ENCODE measurements at places on chromosomes 11 and 22.

- no peak for DNase-seq
Observed at GRCh38 chr22:37907036-37907954, 1.2 kb downstream of the MICALL1 start.

DNA sequence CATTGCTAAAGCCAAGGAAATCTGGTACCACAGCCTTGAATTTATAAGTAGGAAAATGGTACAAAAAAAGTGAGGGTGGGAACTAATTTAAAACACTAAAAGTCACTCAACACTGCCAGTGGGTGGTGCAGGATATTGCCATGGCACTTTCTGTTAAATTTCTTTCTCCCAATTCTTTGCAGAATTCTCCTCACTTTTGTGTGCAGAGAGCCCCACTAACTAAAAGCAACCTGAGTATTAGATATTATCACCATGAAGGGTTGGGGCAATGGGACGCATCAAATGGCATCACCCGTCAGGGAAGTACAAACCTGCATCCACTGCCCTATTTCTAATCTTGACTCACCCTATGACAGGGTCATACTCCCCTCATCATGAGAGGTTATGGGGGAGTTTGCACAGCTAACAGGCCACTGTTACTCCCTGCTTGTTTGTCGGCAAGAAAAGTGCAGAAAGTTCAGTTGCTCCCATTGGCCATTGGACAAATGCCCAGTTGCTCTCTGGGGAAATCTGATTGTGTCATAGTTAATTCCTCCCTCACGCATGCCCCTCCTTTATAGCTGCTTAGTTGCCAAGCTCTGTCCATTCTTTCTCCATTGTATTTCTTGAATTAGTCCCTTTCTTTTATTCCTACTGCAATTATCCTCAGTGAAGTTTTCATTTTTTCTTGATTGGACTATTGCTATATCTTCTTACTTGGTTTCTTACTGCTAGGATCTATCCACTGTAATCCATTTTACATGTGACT is 93.8 kb upstream of the BLID start:
- DNase-seq, result no peak

DNA sequence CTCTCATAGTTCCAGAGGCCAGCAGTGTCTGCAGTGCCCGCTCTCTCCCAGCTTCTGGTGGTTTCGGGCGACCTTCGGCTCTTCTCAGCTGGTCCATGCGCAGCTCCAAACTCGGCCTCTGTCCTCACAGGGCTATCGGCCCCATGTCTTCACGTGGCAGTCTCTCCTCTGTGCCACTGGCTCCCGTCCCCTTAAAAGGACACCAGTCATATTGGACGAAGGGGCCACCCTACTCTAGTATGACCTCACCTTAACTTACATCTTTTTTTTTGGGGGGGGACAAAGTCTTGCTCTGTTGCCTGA is 13.8 kb downstream of the LTO1 start:
- no peak for DNase-seq

DNA sequence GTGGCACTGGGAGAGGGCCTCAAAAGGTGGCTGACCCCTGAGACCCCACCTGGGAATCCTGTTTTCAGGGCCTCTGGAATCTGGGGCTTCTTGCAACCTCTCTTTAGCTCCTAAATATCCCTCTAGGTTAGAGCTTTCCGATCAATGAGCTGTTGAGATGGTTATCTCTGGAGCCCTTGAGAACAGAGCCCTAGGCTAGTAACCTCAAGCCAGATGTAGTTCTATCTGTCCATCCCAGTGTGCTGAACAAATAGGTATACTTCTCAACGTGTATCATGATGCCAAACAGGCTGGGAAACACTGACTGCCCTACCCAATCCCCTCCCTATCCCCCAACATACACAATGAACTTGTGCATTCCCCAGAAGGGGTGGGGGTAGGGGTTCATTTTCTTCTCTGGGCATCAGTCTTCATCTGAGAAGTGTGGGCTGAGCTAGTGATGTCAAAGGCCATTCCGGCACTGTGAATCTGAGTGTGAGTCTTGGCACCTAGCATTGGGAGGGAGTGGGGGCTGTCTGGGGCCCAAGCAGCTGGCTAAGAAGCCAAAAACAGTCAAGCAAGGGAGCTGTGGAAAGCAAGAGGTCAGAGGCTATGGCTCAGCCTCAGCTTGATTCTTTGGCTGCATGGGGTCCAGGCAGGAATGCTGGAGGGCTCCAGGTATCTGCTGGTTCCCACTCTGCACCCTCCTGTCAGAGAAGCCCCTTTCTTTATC is 17.3 kb downstream of the CD82 start:
- DNase-seq, result no peak

- DNase-seq, result peak; percentile 91
Observed at GRCh38 chr11:67583247-67584204, at the start of gene GSTP1. Gene GSTP1 (plus strand): TSS chr11:67583812. CDS start chr11:67583844, 32 bp downstream.

DNA sequence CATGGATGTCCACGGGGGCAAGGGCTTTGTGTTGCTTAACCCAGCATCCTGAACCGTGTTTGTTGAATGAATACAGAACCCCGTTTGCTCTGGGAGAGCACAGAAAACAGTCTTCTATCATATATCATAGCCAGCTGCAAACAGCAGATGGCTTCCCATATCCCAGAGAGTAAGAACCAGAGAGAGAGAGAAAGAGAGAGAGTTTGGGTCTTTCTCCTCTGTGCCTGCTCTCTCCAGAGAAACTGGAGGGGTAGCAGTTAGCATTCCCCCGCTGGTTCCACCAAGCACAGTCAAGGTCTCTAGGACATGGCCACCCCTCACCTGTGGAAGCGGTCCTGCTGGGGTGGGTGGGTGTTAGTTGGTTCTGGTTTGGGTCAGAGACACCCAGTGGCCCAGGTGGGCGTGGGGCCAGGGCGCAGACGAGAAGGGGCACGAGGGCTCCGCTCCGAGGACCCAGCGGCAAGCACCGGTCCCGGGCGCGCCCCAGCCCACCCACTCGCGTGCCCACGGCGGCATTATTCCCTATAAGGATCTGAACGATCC is 440 bp upstream of the TIMP3 start:
- DNase-seq, result no peak

- no peak for DNase-seq
Observed at GRCh38 chr11:68454767-68455166, 5.8 kb upstream of the PPP6R3 start.

DNA sequence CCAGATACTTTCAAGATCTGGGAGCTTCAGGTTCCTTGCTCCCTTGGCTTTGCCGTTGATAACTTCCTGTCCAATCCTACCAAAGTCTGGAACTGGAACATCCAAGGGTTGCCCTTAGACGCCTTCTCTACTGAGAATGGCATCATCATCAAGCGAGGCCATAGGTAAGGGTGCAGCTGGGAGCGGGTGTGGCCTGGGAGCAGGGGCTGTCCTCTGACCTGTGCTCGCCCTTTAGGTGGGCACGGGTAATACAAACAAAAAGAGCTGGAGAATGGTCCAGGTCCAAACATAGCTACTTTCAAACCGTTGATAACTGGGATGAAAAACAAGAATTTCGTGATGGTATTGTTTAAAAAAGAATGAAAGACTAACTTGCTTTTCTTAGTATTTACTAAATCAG is 25.0 kb downstream of the CASP12 start:
- no peak for DNase-seq

DNA sequence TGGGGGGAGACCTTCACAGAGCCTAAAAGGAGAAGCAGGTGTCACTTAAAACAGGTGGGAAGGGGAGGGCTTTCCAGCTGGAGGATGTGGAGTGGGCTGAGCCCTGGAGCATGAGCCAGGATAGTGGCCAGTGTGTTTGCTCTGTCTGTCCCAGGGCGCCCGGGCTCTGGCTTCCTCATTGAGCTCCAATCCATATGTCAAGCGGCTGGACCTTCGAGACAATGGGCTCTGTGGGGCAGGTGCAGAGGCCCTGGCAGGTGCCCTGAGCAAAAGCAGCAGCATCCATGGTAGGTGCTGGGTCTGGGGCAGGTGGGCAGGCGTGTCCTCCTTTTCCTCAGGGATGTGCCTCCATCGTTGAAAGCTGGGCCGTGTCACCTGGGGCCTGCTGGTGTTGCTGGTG is 2.0 kb downstream of the LRRC74B start:
- no peak for DNase-seq

- no peak for DNase-seq
Observed at GRCh38 chr11:61325649-61326414, 7.1 kb downstream of the DDB1 start.

- no peak for DNase-seq
Observed at GRCh38 chr11:92199991-92200390, 24.6 kb upstream of the FAT3 start.

- DNase-seq, result no peak
Observed at GRCh38 chr11:125211948-125212340, 47.4 kb downstream of the PKNOX2 start.

DNA sequence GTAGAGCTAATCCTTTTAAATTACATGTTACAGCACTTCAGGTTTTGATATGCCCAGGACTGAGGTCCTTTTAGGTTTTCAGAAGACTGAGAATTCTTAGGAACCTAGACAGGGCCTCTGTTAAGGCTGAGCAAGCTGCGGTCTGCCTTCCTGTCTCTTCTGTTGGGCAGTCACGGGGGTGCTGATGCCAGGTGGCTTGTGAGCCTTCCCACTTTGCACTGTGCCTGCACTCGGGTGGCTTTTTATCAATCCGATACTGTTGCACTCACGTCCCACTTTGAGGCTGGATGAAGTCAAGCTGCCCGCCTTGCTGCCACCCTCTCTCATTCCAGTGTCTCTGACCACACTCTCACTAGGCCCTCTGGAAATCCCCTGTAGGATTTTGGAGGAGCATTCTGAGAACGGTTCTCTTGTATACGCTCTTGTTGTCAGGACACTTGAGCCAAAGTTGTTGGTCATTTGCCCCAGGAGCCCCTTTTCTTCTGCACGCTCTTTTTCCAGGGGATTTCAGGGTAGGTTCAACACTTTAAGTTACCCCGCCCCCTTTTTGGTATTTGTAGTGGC is 141.8 kb downstream of the TEAD1 start:
- no peak for DNase-seq

- DNase-seq, result peak; percentile 53
Observed at GRCh38 chr22:22810018-22810427, 77.6 kb upstream of the IGLL5 start.

DNA sequence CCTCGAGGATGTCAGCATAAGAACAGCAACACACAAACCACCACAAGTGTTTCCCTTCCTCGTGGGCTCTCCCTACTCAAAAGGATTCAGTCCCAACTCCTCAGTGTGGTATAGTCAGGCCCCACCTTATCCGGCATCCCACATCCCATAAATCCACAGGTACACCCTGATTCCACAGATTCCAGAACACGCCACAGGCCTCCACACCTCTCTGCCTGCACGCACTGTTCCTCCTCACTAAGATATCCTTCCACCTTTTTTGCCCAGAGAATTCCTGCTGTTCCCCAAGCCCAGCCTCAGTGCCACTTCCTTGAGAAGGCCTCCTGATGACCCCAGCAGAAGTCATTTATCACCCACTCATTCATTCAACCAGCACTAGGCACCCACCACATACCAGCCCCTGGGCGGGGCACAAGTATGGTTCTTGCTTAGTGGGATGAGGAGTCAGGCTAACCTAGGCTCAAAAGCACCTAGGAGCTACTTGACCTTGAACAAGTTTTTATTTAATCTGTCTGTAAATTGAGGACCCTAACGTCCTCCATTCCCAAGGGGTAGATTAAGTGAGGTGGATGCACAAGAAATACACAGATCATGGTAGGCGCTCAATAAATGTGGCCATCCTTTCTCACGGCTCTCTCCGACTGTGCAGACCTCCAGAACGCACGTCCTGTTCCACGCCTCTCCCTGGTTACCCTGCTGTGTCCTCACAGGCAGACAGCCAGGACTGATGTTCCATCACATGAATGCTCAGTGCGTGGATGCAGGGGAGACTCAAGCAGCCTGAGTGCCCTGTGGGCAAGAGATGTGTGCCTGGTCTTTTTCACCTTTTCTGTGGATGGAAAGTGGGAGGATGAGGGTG is 2.1 kb upstream of the KCNJ4 start:
- no peak for DNase-seq

GRCh38 chr11:132139181-132139580 is 768.8 kb downstream of the NTM start:
- DNase-seq, result no peak

DNA sequence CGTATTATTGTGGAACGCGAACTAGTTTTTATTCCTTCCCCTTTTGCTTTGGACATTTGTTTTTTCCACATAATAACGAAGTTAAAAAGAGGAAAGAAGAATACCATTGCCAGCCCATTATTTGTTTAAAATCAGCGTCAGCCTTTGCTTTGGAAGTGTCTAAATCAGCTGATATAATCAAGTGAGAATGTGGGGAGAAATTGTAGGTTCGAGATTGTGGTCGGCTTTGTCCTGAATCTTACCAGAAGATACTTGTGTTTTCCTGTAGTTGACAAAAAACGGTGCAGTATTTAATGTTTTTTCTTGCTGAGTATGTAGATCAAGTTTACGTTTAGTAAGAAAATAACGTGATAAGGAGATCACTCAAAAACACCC is 935 bp downstream of the ZNF143 start:
- DNase-seq, result no peak

DNA sequence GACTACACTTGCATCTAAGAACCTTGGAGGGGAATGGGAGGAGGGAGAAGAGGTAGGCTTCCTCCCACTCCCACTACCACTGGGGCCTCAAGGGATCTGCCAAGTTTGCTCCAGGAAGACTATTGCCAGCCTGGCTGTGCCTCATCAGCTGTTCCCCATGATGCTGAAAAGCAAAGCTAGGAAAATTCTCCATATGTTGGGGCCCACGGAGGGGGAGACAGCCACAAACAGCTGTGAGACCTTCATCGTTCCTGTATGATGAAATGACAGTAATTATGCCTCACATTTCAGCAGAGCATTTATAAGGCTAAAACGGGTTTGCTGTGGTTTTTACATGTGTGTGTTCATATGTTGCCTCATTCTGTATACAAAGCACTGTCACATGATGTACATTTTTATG is 6.7 kb downstream of the DSCAML1 start:
- DNase-seq, result no peak

DNA sequence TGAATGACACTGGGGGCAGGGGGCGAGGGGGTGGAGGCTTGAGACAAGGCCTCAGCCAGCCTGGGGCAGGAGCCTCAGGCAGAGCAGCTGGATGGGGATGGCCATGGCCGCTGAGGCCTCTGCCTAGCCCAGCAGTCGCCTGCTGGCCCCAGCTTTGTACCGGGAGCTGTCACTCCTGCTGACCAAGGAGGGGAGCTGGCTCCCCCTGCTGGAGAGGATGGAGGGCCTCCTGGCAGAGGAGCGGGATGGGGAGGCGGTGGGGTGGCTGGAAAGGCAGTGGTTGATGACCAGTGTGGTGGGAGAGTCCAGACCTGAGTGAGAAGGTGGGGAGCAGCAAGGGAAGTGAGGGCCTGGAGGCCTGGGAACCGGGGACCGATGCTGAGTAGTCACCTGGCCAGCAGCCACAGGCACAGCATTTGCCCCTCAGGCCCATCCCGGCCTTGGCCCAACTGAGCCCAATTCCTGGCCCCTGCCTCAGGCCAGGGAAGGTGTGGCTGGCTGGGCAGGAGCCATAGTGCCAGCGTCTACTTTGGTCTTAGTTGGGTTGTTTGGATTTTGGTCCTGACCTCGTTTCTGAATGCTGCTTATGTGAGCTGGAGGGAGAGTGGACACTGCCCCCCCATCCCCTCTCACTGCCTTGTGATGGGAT is 6.0 kb upstream of the SUSD2 start:
- peak; percentile 77 for DNase-seq

Data from GM10248 (cell line).